NCI-H1694 (cell line): ENCODE measurements at places on chromosomes 12 and 14.

DNA sequence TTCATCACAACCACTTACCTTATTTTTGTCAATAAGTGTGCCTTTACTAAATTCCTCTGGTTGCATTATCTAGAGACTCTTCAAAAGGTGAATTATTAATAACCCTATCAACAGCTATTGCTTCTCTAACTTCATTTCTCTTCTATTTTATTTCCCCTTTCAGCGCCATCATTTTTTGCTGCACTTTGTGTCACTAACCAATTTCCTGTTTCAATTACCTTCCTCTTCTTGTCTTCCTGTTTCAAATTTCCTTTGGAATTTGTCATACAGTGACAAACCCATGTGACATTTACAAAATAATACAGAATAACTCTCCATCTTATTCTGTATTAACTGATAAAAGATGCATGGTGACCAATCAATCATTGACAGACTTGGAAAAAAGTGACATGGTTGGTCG is 12.2 kb upstream of the CLEC2A start:
- no peak for DNase-seq

DNA sequence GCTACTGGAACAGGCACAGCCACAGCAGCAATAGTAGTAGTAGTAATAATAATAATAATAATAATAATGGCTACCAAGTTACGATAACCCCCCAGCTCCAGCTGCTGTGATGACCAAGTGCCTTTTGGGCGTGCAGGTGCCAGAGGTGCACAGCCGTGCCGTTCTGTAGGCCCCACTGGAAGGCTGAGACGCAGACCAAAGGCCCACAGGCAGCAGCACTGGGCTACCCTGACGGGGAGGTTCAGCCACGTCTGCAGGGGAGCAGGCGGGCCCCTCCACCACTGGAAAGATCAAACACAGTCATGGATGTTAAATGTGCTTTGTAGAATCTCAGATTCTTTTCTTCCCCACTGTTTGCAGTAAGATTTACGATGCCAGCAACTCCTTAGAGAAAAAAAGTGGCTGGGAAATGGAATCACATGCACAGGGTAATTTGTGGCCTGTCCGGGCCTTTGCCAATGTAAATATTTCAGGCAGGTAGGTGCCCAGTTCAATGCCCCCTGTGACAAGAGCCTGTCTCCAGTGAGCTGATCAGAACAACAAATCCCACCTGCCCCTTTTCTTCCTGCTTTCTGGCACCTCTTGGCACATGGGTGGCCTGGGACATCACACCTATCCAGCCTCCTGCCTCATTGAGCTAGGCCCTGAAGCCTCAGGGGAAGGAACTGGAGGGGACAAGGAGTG is 32.6 kb downstream of the CCDC85C start:
- no peak for DNase-seq

DNA sequence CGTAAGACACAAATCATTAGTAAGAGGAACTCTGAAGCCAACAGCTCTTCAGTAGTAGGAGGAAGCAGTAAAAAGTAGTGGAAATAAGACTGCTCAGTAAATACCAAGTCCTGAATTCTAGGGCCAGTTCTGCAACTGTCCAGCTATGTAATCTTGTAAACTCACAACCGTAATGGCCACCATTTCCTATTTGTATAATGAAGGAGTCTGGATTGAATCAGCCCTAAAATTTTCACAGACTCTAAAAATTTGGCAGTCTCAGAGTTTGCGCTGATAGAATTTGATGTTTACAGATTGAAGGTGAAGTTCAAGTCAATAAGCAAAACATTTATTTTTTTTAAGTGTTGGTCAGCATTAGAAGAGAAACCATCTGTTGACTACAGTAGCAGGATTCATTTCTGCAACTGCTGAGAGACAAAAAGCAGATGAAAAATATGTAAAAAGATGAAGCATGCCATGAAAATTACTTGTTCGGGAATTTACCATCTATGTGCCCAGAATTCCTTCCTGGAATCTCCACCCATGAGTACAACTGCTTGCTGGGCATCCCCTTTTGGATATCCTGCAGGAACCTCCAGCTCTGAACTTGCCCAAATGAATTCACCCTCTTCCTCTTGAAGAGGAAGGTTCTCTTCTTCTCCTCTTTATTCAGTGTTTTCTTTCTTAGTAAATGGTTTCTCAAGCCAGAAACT is 47.5 kb downstream of the GALNT4 start:
- no peak for DNase-seq

DNA sequence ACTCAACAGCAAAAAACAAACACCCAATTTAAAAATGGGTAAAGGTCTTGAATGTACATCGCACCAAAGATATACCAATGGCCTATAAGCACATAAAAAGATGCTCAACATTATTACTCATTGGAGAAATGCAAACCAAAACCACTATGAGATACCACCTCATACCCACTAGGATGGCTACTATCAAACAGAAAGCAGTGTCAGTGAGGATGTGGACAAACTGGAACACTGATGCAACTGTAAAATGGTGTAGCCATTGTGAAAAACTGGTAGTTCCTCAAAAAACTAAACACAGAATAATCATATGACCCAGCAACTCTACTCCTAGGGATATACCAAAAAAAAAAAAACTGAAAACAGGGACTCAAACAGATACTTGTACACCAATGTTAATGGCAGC is 49.3 kb downstream of the CDK17 start:
- DNase-seq, result no peak

- DNase-seq, result no peak
Observed at GRCh38 chr14:61547186-61548069, 147.9 kb upstream of the HIF1A start.

DNA sequence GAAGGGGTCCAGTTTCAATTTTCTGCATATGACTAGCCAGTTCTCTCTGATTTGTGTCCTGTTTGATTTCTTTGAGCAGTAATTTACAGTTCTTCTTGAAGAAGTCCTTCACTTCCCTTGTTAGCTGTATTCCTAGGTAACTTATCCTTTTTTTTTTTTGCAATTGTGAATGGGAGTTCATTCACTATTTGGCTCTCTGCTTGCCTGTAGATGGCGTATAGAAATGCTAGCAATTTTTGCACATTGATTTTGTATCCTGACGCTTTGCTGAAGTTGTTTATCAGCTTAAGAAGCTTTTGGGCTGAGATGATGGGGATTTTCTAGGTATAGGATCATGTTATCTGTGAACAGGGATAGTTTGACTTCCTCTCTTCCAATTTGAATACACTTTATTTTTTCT is 77.6 kb upstream of the NID2 start:
- DNase-seq, result no peak

DNA sequence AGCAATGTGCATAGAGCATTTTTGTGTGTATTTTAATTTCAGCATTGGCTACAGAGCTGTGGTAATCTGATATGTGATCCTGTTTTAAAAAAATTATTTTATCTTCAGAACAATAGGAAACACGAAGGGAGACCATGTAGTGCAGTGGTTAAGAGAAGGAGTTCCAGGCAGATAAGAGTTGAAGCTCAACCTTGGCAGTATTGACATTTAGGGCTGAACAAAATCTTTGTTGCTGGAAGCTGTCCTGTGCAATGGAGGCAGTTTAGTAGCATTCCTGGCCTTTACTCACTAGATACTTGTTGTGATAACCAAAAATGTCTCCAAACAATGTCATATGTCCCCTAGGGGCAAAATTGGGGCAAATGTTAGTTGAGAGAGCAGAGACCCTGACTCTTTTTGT is 59.2 kb downstream of the CHST11 start:
- DNase-seq, result no peak

- no peak for DNase-seq
Observed at GRCh38 chr14:70803321-70804310, 5.7 kb downstream of the MAP3K9 start.

DNA sequence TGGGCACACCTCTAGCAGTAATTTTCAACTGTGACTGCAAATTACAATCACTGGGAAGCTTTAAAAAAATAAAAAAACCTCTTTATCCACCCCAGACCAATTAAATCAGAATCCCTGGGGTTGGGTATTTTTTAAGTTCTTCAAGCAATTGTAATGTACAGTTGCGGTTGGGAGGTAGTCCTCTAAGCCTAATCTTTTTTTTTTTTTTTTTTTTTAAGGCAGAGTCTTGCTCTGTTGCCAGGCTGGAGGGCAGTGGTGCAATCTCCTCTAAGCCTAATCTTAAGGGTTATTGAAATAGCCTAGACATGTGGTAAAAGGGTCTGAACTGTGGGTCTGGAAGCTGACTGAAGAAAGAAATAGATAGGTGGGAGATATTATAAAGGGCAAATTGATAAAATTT is 230.5 kb downstream of the AKAP6 start:
- no peak for DNase-seq

DNA sequence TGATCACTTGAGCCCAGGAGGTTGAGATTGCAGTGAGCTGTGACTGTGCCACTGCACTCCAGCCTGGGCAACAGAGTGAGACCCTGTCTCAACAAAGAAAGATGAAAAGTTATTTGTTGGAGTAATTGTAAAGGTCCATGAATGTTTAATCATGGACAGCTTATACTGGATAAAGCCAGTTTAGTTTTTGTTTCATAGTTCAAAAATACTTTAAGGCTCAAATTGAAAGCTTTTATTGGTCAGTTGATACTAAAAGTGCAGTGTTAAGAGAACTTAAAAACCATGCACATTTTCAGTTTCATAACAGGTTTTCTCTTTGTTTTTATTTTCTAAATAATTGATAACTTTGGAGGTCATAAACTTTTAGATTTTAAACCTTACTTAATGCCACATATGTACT is 108.4 kb downstream of the MON2 start:
- DNase-seq, result no peak
